ENCODE measurements at places on chromosomes 3 and 15.
A peak's percentile ranks its signal among the peaks of the same experiment; 100 is the strongest.

GRCh38 chr15:68328443-68328842 lies 50.9 kb downstream of the FEM1B start:
- no peak for DNase-seq

DNA sequence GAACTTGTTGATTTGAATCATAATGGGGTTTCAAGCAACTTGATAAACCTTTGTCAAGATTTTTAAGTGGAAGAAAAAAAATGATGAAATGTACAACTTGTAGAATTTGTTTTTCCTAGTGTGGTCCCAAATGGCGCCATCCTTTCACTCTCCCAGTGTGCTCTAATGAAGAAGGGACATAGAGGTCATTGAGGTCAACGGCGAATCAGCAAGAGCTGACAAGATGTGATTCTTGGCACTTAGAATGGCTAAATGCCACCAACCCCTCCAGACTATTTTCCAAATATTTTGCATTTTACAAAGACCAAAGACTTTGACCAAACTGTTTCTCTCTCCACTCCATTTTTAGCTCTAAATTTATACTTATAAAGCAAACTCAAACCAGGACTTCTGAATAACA lies 320.2 kb upstream of the MME start:
- DNase-seq = peak; percentile 10

GRCh38 chr3:143442814-143443447 lies 323.4 kb downstream of the CHST2 start:
- DNase-seq = peak; percentile 43

GRCh38 chr3:95459706-95460105 lies 1354.7 kb upstream of the EPHA6 start:
- no peak for DNase-seq

DNA sequence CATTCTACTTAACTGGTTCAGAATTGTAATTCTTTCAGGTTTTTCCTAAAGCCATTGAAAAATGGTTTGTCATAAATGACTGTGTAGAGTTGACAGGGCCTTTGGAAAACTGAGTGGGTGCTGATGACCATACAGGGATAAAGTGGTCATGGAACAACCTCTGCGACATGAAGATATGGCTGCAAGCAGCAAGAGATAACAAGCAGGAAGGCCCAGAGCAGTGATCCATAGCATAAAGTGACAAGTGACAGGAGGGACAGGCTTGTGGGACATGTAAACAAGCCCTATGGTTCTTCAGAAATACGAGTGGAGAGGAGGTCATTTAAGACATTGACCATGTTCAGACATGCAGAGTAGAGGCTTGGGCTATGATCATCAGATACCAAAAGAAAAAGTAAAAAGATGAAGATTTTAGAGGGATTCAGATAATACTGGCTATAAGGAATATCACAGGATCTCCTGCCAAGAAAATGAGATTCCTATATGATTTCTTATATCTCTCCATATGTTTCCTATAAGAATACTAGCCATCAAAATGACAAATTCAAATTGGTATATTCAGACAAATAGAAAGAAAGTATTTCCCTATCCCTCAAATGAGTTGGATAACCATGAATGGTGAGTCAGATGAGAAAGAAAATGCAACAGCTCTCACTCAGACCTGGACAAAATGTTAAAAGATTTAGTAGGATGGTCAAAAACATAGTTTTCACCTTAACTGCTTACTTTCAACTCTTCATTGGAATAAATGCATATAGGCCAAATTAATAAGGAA lies 827.6 kb upstream of the CFAP20DC start:
- DNase-seq = peak; percentile 27

DNA sequence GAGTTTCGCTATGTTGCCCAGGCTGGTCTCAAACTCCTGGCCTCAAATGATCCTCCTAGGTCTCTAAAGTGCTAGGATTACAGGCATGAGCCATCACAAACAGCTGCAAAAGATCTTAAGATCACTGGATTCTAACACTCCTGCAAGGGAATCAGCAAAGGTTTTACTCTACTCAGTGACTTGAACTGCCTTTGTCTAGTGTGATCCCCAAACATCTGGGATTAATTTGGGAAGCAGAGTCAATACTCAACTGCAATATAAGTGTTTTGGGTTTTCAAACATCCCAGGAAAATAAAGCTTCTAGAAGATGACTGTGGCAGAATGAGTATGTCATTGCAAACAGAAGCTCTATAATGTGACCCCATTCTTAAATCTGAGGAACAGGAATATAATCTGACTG lies 7.2 kb downstream of the SPG21 start:
- peak; percentile 63 for DNase-seq

GRCh38 chr3:94928921-94929320 lies 866.1 kb downstream of the NSUN3 start:
- DNase-seq = peak; percentile 59

GRCh38 chr3:166902374-166902773 lies 477.7 kb downstream of the ZBBX start:
- DNase-seq = no peak

Data from fibroblast of skin of right quadriceps (primary cell).